ENCODE measurements at places on chromosomes 16 and 17.

DNA sequence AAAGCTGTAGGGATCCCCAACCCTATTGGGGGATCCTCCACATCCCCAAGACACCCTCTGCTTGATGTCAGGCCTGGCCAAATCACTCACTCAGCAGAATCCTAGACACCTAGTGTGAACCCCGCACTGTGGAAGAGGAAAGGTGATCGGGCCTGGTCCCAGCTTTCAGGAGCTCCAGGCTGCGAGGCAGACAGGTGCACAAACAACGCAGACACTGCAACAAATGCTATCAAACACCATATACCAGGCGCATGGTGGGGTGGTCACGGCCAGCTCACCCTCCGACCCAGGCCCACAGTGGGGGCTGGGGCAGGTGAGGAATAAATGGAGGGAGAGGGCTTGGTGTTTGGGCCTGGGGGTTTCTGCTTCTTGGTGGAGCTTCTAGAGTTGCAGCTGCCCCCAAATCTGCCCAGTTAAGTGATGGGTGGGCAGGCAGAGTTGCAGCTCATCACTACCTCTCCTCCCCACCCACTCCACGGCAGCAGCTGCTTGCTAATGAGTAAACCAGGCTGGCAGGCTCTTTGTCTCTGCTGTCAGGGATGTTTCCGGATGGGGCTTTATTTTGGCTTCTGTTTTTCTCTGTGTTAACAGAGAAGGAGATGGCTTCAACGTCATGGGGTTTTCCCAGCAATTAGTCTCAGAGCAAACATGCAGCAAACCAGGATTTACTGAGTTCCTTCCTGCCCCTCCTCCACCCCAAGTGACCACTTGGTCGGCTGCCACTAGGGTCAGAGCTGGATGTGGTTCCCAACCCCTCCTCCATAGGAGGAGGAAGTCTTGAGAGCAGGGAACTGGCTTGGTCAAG, 46.6 kb downstream of the PECAM1 start:
- no peak for DNase-seq

DNA sequence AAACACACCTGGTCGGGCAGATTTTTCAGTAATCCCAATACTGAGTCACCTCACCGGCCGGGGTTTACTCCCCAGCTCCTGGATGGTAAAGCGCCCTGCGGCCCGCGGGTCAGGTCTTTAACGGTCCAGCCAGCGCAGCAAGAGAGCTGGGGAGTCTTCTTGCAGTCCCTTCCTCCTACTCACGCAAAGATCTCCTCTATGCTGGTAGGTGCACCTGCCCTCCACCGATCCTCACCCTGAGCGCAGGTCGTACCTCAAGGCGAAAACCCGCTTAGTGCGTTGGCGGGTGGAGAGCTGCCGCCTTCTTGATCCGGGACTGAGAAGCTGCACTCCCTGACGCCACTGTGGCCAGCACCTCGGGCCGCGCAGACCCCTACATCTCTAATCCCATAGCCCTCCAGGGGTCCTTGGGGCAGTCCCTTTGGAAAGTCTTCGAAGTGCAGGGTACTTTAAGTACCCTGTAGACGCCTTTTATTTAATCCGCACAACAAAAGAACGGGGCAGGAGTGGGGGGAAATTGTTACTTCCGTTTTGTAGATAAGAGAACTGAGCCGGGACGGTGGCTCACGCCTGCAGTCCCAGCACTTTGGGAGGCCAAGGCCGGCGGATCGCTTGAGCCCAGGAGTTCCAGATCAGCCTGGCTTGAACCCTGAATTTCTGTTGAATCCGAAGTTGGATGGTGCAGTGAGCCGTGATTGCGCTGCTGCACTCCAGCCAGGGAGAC, 10.4 kb upstream of the HOXB13 start:
- DNase-seq = no peak

GRCh38 chr17:50129728-50130558, at the start of gene SAMD14:
SAMD14 (minus strand) TSS chr17:50130160; CDS start chr17:50124959, 5,201 bp downstream.
- peak; percentile 17 for DNase-seq

DNA sequence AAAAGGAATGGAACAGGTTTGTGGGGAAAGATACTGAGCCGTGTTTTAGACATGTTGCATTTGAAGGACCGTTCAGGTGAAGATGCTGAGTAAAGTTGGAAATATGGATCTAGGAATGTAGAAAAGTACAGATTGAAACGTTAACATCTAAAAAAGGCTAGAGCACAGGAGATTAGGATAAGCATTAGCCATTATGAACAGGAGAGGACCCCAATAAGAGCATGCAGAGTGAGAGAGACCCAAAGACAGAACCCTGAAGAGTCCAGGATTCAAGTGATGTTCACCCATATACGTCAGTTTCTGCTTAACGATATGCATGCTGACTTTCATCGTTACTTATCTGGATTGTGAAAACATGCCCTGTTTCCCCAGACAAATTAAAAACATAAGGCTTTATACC, 140.5 kb downstream of the STX8 start:
- no peak for DNase-seq

DNA sequence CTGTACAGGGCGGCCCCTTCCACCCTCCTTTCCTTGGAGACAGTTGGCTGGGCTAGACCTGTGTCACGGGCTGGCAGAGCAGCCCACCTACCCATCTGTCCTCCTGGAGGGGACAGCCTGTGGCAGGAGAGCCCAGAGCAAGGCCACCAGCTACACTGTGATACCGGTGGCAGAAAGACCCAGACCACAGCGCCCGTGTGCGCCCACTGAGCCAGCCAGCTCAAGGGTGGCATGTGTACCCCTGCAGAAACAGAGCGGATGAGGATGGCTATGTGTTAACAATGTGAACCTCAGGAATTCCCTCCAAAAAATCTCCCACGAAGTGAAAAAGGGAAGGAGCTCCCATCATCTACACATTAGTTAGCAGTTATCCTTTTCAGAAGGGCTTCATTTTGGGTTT, 7.1 kb downstream of the HBQ1 start:
- no peak for DNase-seq

- DNase-seq = no peak
Measured at GRCh38 chr17:74123350-74123749, 80.1 kb upstream of the RPL38 start.

- no peak for DNase-seq
Measured at GRCh38 chr17:51056813-51057510, 63.7 kb downstream of the SPAG9 start.

- no peak for DNase-seq
Measured at GRCh38 chr17:46783031-46783593, 35.4 kb downstream of the WNT3 start.

- DNase-seq = no peak
Measured at GRCh38 chr17:77882040-77882439, 76.5 kb upstream of the TNRC6C start.

GRCh38 chr16:89319886-89320781, 102.6 kb downstream of the ZNF778 start:
- no peak for DNase-seq

DNA sequence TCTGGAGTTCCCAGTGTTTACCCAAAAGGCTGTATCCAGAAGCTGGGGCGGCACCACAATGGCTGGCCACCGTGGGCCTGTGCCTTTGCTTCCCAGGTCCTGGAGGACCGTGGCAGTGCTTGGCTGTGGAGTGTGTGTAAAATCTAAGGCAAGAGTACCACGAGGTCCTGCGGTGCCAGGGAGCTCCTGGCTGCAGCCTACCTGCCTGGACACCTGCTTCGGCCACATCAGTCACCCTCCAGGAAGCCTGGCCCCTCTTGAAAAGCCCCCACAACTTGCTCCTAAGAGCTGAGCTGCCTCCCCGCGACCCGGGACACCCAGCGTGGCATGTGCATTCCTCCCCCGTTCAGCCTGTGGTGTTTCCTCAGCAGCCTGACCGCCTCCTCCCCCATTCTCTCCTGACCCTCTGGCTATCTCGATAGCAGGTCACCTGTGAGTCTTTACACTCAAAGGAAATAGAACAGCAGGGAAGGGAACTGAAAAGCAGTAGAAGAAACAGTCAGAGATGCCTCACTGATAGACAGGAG, 7.9 kb downstream of the TIMM22 start:
- DNase-seq = no peak

- no peak for DNase-seq
Measured at GRCh38 chr16:80100846-80101451, 439.8 kb upstream of the DYNLRB2 start.

DNA sequence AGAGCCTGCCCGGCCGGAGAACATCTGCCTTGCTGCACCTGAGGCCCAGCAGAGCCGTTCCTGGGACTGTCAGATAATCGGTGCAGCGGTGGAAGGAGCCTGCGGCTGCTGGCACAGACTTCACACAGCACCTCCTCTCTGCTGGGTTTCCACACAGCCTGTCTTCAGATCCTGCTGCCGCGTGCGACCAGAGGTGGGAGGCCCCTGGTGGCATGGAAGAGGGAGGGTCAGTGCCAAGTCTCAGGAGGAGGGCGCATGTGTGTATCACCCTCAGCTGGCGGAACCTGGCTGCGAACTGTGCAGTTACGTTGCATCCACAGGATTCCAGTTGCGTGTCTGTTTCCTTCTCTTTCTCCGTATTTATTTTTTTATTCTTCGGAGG, 3.3 kb downstream of the CDK5R1 start:
- DNase-seq = no peak

DNA sequence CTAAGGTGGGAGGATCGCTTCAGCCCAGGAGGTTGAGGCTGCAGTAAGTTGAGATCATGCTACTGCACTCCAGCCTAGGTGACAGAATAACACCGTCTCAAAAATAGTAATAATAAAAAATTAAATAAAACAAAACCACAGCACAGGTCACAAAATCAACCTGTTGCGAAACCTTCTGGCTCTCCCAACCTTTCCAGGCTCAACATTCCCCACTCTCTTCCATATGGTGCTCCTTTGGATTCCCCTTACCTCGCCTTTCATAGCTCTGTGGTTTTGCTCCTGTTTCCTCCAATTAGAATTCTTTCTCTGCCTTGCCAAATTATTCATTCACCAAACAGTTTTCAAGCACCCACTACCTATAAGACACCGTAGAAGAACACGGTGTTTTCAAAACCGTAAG, 4.7 kb downstream of the ZDHHC7 start:
- no peak for DNase-seq

DNA sequence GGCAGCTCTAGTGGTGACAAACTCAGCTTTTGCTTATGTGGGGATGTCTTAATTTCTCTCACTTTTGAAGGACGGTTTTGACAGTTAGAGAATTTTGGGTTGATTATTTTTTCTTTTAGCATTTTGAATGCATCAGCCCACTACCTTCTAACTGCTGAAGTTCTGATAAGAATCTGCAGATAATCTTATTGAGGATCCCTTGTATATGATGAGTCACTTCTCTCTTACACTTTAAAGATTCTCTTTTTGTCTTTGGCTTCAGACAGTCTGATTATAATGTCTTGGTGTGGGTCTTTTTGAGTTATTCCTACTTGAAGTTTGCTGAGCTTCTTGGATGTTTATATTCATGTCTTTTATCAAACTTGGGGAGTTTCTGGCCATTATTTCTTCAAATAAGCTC, 5.5 kb upstream of the PRKCB start:
- DNase-seq = no peak

DNA sequence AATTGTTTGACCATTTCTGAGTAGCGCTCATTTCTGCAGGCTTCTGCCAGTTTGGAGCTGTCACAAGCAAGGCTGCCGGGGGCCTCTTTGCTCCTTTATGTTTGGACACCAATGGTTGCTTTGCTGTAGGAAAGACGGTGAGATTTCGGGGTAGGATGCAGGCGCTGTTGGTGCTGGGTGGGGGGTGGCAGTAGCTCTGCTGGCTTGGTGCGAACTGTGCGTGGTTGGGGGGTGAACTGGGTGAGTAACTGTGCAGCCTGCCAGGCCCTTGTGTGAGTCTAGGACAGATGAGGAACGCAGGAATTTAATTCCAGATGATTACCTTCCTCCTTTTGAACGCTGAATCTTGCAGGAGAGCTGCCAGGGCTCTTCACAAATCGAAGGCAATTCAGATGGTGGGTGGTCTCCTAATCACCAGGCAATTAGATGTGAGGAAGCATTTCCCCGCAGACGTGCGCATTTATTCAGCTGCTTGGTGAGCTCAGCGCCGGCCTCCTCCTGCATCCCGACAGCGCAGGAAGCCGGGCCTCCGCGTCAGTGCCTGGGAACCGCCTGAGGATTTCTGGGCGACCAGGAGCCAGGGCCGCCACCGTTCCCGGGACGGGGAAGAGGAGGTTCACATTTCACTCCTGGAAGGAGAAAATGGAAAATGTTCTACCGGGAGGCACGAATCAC, 154.4 kb downstream of the FOXL1 start:
- DNase-seq = no peak

DNA sequence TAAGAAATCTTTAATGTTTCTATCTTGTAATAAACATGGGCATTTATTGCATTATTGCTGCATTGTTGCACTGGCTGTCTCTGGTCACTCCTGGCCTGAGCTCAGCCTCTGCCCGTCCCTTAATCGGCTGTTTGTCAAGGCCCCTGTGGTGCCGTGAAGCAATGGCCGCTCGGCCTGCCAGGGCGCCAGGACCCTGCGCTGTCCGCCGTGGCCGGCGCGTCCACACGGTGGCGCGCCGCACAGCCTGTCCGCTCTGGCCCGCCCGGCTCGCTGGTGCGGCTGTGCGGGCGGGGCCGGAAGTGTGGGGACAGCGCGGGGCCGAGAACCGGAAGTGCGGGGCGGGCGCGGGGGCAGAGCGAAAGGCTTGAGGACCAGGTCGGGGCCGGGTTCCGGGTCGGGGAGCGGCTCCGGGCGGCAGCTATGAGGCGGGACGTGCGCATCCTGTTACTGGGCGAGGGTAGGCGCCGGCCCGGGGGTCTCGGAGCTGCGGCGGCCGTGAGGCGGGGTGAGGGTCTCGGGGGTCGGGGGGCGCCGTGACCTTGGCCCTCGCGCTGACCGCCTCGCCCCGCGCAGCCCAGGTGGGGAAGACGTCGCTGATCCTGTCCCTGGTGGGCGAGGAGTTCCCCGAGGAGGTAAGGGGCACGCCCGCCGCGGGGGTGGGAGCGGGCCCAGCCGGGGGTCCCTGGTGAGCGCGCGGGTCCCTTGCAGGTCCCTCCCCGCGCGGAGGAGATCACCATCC, at the start of gene RHOT2:
TSS of gene RHOT2 (plus strand) at position 353 of the 739 bp plus-strand sequence. CDS start at position 421, 68 bp downstream.
- peak; percentile 71 for DNase-seq

- no peak for DNase-seq
Measured at GRCh38 chr16:20937736-20938135, 37.2 kb downstream of the LYRM1 start.

- DNase-seq = no peak
Measured at GRCh38 chr17:34408439-34408838, 45.4 kb upstream of the CCL1 start.

DNA sequence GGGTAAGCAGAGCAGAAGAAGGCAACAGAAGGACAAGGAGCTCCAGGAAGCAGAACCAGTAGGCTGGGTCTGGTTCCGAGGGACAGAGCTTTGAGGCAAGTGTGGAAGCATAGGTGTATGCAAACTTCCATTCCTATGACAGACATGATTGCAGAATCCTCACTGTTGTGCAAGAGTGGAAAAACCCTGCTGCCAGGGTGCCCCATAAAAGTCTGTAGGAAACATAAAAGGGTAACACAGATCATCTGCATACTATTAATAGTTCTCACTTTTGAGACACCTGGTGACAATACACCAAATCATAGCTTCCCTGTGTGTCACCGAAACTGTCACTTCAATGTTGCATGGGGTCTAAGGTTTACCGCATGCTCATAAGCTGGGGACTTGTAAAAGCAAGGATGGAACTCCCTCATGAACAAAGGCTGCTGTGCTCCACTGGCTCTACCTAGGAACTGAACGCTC, 39.7 kb downstream of the ARHGAP17 start:
- DNase-seq = no peak

GRCh38 chr17:45314741-45315647, 1.8 kb downstream of the MAP3K14 start:
- no peak for DNase-seq

GRCh38 chr17:19747829-19748806, at the start of gene ALDH3A1:
ALDH3A1 (minus strand) TSS chr17:19748298; CDS start chr17:19745129, 3,169 bp downstream.
- no peak for DNase-seq

- DNase-seq = no peak
Measured at GRCh38 chr16:28274676-28275075, 17.6 kb upstream of the SBK1 start.
